NCI-H1417 (cell line): ENCODE measurements at places on chromosomes 2 and 18.

DNA sequence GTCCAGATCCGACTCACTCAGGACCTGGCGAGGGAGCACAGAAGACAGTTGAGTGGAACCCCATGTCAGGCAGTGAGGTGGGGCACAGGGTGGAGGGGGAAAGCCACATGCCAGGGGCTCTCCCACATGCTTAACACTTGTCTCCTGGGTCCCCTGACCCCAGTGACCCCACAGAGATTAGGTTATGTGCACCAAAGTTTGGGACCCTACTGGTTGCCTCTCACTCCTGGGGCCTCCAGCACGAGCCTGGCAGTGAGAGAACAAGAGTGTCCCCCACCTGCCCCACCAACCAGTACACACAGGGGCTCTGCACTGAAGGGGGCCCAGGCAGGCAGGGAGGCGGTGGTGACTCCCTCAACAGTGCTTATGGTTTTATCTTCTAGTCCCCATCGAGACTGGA is 58.3 kb downstream of the CIB4 start:
- no peak for DNase-seq

- no peak for DNase-seq
These were observed 59.7 kb upstream of the PHLPP1 start for GRCh38 chr18:62655520-62656219.

- DNase-seq, result no peak
These were observed 23.7 kb upstream of the TAF1B start for GRCh38 chr2:9819551-9819950.

GRCh38 chr2:196592331-196592910 is 47.1 kb upstream of the CCDC150 start:
- peak; percentile 81 for DNase-seq

- peak; percentile 27 for DNase-seq
These were observed 41.8 kb upstream of the TMEM178A start for GRCh38 chr2:39623917-39624316.

DNA sequence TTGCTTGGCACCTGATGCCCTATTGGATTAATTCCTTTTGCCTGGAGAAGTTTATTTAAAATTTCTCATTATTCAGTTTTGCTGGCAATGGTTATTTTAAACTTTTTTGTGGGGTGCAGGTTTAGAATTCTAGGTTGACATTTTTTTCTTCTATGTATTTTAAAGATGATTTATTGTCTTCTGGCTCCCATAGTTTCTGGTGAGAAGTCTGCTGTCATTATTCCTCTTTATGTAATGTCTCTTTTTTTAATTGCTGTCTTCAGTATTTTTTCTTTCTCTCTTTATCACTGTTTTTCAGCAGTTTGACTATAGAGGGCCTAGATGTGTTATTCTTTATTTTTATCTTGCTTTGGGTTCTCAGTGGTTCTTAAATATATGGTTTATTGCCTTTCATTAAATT is 182.2 kb upstream of the STON1 start:
- DNase-seq, result no peak

DNA sequence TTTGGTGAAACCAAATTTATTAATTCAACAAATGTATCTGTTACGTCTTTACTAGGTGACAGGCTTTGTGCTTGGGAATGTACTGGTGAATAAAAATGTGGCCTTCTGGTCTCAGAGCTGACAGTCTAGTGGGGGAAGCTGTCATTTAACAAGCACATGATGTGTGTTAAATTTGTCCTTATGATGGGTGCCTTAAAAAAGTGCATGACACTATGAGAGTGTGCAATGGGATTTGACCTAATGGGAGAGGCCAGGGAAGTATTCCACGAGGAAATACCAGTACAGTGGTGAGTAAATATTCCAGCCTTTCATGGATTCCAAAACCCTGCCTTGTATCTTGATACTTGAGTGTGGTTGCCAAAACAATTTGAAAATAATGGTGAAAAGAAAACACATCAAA is 308.9 kb downstream of the PLCL1 start:
- DNase-seq, result no peak

DNA sequence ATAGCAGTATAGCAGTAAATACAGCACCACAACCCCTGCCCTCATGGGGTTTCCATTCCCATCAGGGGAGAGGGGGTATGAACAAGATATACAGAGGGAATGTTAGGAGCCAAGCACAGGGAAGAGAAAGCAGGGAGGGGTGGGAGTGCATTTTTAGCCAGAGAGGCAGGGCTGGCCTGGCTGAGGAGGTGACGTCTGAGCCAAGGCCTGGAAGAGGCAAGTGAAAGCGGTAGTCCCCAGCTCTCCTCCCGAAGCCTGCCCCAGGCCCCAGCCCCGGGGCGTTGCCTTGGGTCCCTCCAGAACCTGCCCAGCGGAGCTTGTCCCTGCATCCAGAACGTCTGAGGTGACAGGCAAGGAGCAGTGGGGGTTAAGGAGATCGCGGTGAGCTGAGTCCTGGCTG is 45.1 kb upstream of the FOSL2 start:
- no peak for DNase-seq

GRCh38 chr2:88114889-88115288 is 13.0 kb downstream of the FABP1 start:
- DNase-seq, result no peak

DNA sequence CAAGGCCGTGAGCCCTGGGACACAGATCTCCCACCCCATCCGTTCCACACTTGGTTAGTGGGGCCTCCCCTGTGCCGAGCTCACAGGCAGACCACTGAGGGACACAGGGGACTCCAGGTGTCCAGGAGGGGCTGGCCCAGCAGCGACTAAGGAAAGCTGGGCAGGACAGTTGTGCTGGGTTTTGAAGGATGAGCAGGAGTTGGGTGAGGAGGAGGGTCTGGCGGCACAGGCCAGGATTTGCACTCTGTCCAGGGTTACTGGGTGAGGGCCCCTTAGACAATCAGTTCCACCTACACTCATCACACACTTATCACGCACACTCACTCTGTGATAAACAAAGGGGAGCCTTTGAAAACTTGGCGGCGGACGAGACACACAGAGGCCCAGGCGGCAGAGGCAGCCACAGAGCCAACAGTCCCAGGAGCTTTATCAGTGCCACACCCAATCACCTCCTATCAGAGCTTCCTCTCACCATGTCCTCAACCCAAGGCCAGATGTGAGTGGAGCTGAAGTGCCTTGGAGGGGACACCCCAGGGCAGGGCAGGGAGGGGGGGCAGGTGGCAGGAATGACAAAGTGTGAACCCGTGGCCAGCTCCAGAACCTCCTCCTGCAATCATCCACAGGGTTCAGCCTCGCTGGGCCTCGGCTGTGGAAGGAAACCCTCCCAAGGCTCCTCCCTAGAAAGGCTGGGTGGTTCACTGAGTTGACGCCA is 26.6 kb downstream of the BIN1 start:
- no peak for DNase-seq

DNA sequence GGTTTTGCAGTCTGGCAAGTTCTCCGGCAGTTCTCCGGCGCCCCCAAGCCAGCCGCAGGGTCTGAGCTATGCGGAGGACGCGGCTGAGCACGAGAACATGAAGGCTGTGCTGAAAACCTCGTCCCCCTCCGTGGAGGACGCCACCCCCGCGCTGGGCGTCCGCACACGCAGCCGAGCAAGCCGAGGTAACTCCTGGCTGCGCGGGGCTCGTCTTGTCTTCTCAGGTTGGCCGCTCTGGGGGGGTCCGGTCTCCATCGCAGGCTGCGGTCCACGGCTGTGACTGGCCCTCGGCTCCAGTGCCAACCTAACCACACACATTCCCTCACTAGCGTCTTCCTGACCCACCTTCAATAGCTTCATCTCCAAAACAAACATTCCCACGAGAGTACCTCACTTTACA is 68.2 kb downstream of the TPGS2 start:
- DNase-seq, result no peak

- no peak for DNase-seq
These were observed 45.5 kb downstream of the SLC66A2 start for GRCh38 chr18:79905993-79906392.

- no peak for DNase-seq
These were observed 451.0 kb upstream of the SALL3 start for GRCh38 chr18:78528411-78529258.

DNA sequence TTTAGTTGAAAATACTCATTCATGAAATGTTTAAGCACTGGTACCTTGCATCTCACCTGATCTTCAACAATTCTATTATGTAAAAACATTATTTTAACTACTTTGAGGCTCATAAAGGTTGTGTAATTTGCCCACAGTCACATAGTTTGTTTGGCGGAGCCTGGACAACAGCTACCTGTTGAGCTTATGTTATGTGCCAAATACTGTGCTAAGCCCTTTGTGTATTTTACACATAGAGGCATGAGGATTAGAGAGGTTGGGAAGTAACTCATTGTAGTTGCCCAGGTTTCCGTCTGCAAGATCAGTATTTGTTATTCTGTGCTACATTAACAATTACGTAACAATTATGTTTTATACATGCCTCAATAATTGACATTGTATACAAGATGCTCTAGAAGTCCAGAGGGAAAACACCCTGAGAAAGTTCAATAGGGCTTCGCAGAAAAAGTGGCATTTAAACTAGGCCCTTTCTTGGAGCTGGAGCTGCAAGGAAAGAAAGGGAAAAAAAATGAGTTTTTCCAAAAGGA is 80.4 kb downstream of the BOLA3 start:
- no peak for DNase-seq

GRCh38 chr2:157627594-157628476 is 829 bp downstream of the ACVR1C start:
- no peak for DNase-seq

DNA sequence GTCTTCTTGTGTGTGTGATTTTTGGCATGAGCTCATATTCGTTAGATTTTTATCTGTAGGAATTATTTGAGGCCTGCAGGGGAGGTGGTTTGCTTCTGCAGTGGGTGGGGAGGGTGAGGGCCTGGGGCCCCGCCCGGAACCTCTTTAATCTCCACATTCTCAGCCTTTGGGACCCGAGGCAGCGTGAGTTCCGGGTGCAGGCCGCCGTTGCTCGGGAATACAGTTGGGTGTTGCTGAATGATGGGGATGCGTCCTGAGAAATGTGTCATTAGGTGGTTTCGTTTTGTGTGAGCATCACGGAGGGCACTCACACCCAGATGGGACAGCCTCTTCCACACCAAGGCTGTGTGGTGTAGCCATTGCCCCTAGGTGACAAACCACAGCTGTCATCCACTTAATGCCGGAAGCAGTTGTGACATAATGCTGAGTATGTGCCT is 13.7 kb upstream of the GAL3ST2 start:
- DNase-seq, result no peak

DNA sequence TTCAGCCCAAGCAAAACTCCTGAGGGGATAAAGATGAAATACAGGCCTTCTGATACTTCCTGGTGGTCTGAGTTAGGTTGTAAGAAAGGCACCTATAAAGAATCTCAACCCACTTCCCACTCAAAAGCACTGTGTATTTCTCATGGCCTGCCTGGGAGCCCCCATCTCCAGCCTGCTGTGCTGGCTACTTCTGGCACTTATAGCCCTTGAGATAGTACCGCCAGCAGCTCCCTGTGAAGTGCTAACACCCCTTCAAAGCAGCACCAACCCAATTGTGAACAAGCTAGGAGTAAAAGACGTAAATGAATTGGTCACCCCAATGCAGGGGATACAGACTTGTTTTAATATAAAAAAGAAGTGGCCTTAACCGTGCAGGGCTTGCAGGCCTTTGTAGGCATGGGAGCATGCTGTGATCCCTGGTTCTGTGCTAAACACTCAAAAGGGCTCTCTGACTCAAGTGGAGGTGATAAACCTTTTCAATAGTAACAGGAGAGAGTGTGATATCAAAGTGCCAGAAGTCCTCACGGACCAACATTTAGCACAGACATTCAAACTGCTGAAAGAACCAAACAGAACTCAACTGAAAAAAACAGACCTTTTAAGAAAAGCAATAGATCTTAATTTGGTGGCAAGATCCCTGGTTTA is 80.8 kb downstream of the RTN4 start:
- DNase-seq, result peak; percentile 44

- DNase-seq, result no peak
These were observed 648.0 kb downstream of the GALR1 start for GRCh38 chr18:77897606-77898005.

GRCh38 chr2:2026252-2026831 is 282.0 kb upstream of the PXDN start:
- no peak for DNase-seq

- no peak for DNase-seq
These were observed 721.0 kb upstream of the PKDCC start for GRCh38 chr2:41326851-41327250.

GRCh38 chr2:152499896-152500735 is 165.1 kb downstream of the FMNL2 start:
- no peak for DNase-seq

- DNase-seq, result no peak
These were observed 506.7 kb downstream of the NUP35 start for GRCh38 chr2:183630964-183631363.

GRCh38 chr2:230127195-230127594 is 58.5 kb upstream of the SLC16A14 start:
- no peak for DNase-seq

- no peak for DNase-seq
These were observed 7.2 kb upstream of the ITGAV start for GRCh38 chr2:186582698-186583097.

DNA sequence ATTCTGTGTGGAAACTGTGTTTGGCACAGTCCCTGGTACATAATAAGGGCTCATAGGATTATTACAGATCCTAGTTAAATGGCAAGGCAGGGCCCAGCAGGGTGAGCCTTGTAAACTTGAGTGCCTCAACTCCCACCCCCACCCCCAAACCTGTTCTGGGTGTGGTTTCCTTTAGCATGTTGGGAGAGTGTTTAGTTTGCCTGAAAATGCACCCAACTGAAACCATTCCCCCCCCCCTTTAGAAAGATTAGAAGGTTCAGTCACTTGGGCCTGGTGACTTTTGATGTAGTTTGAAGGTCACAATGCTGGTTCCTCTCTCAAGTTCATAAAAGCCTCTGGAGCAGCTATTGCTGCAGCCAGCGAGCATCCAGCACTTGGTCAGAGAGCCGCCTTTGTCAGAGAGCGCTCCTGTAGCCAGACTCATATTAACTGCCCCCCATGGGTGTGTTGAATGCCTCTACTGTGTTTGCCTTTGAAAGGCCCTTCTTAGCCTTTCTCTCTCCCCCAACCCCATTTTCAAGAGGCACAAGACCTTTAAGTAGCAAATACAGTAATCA is 113.7 kb downstream of the SPTBN1 start:
- no peak for DNase-seq

- no peak for DNase-seq
These were observed 319.8 kb downstream of the ETAA1 start for GRCh38 chr2:67716895-67717396.

DNA sequence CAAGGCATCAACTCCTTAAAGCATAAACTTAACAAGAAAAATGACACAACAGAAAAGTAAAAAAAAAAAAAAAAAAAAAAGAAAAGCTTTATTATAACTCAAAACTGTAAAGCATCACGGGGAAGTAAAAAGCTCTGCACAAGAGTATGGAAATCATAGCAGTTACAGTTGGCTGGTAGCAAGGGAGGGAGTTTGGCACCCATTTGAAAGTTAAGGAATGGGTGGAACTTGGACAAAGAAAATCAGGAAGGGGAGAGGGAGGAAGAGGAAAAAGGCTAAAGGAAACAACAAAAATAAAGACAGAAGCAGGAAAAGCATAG is 8.6 kb downstream of the KLF7 start:
- no peak for DNase-seq

DNA sequence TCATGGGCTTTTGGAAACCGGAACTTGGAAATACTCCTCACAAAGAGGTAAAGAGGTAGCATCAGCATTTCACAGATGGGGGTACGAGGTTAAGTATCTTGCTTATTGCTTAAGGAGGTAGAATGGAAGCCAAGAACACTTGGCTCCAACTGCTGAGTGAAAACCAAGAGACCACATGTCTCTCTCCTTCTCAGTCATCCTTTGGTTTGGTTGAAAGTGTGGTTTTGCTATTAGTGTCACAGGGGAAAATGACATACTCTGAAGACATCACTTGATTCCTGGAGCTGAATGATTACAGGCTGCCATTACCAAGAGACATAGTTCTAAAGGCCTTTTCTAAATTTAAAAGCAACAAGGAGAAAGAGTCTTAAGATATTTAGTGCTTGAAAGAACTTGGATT is 41.5 kb downstream of the ANTXR1 start:
- no peak for DNase-seq
